ENCODE measurements at places on chromosomes 5 and 9.

DNA sequence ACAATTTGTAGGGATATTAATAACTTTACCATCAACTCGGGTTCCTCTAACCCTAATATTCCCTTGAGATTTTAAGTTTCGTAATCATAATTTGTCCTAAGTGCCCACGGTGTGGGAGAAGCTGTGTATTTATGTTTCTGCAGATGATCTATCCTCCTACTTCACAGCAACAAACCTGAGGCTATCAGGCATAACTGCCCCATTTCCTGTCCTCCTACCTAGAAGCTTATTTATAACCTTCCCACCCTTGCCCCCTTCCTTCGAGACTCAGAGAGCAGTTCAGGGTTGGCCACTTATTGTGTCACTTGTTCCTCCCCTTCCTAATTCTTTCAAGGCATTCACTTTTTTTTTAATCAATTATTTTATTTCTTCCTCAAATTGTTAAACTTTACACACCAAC, 29.6 kb upstream of the LCP2 start:
- no peak for DNase-seq

DNA sequence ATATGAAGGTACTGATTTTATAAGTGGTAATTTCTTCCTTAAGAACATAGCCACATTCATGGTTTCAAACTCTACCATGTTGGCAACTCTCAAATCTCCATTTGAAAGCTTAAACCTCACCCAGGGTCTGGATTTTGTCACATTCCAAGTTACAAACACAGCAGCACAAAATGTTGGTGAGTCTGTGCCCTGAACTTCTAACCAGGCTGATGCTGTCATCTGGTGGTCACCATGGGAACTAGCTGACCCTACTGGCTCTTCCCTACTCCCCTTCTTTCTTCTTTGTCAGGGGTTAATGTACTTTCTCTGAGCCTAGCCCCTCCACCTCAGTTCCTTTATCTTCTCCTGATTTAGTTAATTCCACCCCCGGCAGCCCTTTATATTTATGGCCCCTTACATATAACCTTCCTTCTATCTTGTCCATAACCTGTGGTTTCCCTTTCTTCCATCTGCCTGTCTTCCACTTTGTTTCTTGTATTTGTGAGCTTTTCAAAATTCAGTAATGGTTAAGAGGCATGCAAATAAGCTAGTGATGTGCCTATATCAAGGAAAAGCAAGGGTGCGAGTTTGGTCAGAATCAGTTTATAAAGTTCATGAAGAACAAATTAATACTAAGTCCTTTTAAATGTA, 35.9 kb downstream of the TGFBR1 start:
- DNase-seq, result peak; percentile 32

DNA sequence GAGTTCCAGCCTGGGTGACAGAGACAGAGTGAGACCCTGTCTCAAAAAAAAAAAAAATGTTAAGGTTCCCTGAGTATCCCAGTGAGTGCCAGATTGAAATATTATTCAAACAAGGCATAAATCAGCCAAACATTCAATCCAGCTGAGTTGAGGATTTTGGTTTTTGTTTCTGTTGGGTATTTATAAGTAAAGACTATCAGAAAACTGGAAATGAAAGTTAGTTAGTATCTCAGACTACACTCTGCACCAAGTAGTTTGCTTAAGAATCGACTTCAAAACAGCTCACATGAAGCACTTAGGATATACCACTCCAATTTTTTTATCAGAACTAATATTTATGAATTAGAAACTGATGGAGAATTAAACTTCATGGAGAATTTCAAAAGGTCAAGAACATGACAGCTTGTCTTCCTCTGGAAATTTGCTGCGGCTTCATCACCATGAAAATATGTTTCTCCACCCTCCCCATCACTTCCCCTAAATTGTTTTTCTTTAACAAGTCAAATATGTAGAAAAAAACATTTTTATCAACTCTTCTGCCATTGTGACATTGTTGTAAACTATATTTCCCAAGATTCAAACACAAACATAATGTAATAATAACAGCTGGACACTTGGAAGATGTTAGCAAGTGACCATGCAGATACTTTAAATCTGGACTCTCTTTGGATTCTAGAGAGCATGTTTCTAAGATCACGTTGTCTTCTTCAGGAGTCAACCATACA, 110.0 kb upstream of the PTGER4 start:
- DNase-seq, result no peak

GRCh38 chr5:17806818-17807468, 172.7 kb downstream of the TAF11L14 start:
- DNase-seq, result no peak

GRCh38 chr5:66570201-66570600, 26.0 kb upstream of the MAST4 start:
- no peak for DNase-seq

DNA sequence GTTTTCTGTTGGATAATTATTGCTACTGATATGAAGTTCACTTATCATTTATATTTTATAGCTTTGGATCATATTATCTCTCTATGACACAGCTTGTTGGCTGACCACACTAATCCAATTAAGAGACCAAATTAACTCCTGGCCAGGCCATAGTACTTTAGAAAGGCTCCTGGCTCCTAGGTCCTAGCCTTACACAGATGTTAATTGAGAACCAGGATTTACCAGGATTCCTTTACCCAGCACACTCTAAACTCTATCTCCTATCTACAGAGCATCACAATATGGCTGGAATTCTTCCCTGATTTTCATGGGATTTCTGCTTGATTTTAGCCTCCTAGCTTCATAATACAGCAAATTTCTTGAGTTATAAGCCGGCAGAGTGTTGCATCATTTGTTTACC, 80.3 kb downstream of the SLCO6A1 start:
- DNase-seq, result no peak

DNA sequence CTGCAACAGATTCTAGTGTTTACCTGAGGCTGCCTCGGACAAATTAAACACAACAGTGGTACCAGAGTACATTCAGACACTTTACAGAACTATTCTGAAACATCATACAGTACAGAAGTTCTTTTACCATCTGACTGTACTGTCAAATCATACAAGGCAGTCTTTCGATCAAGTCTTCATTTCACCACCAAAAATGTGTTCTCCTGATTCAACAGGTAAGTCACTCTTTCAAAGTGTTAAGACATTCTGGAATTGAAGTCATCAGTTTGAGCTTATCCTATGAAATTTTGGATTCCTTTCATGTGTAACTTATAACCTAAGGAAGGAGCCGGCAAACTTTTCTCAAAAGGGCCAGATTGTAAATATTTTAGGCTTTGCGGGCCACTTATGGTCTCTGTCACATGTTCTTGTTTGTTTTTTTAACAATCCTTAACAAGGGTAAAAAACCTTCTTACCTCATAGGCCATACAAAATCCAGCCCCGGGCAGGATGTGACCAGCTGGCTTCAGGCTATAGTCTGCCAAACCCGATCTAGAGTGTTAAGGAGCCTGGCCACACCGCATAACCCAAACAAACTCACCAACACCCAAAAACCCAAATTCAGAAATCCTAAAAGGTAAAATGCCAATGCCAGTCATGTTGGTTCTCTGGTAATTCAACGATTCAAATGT, 151.6 kb downstream of the DENND1A start:
- DNase-seq, result no peak

- DNase-seq, result no peak
Observed at GRCh38 chr5:134642931-134643530, 5.6 kb upstream of the SEC24A start.

- no peak for DNase-seq
Observed at GRCh38 chr9:137506702-137507171, 43.5 kb downstream of the PNPLA7 start.

GRCh38 chr5:147466360-147466980, 43.4 kb downstream of the DPYSL3 start:
- no peak for DNase-seq

GRCh38 chr5:96256795-96257470, 176.1 kb downstream of the PCSK1 start:
- DNase-seq, result peak; percentile 1

DNA sequence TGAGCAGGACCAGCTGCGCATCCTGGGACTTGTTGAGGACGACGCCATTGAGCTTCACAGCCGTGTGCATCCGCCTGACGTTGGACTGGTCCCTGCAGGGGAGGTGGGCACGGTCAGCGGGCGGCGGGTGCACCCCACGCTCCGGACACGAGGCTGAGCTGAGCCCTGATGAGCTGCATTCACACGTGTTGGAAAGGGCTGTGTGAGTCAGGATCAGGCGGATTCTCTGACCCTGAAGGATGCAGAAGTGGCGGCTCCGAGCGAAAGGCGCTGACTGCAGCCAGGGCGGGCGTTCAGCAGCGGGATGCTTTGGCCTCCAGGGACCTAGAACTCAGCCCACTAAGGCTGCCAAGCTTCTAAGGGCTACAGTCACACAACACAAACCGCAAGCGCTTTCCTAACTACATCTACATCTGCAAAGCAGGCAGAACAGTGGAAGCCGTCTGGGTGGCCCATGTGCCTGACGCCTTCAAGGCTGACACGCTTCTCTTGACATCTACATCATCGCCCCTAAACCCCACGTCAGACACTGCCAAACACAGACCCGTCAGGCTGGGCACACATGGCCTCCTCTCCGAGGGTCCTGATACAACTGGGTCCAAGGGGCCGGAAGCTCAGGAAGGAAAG, 44.9 kb downstream of the NKD2 start:
- no peak for DNase-seq

GRCh38 chr9:134826336-134827285, 54.0 kb upstream of the FCN2 start:
- no peak for DNase-seq

DNA sequence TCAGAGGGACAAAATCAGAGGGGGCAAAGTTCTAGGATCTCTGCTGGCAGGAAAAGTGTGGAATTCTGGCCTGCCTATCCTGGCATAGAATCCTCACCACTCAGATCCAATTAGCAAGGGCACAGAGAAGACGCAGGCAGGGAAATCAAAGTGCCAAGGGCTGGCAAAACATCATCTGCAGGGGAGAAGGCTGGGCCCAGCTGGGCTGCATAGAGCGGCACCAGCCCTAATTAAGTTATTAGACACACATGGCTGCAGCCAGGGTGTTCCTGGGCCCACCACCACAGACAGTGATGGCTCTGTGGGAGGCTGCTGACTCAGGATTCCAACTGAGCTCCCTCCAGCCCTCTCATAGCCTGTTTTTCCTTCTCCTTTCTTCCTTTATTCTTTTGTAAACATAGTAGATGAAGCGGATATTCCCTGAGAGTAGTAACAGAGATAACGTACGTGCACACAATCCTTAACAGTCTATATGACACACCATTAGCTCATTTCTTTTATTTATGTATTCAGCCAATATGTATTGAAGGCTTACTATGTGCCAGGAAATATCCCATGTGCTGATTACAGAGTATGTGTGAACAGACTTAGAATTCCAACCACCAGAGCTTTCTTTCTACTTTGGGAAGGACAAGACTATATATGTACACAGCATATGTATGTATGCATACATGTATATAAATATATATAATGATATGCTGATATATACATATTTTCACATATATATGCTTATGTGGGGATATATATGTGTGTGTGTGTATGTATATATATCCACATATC, 236.1 kb downstream of the ASTN2 start:
- no peak for DNase-seq
